ENCODE measurements at places on chromosomes 5 and 9.

DNA sequence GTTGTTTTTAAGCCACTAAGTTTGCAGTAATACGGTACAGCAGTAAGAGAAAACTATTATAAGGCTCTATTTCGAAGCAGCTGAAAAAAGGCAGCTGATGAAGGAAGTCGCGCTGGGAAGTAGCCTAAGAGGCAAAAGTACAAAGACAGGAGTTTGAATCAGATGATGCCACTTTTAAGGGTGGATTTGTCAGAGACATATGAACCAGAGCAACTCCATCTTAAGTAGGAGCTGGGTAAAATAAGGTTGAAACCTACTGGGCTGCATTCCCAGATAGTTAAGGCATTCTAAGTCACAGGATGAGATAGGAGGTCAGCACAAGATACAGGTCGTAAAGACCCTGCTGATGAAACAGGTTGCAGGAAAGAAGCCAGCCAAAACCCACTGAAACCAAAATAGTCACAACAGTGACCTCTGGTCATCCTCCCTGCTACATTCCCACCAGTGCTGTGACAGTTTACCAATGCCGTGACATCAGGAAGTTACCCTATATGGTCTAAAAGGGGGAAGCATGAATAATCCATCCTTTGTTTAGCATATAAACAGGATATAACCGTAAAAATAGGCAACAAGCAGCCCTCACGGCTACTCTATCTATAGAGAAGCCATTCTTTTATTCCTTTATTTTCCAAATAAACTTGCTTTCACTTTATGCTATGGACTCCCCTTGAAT, 91.8 kb upstream of the PRSS3 start:
- no peak for DNase-seq

GRCh38 chr9:124503713-124504529, 3.3 kb downstream of the NR5A1 start:
- DNase-seq = peak; percentile 24

DNA sequence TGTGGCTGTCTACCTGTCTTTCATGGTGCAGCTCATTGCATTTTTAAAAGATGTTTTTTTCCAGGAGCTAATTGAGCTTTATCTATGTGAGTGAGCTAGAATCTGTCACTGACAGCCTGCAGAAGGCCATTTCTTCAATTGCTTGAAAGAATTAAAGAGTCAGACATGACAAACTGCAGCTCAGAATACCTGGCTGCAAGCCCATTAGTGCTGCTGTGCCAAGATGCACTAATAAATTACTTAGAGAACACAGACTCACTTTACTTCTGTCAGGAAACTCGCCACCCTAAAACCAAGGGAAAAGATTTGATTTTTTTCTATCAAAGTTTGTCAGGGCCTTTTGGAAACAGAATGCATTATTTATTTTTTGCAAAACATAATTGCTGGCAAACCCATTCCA, 368.3 kb downstream of the CAAP1 start:
- no peak for DNase-seq

GRCh38 chr5:85096421-85096820, 711.7 kb upstream of the EDIL3 start:
- no peak for DNase-seq

GRCh38 chr5:168681556-168682183, 102.5 kb upstream of the PANK3 start:
- no peak for DNase-seq

GRCh38 chr9:112081918-112082729, 93.0 kb downstream of the SUSD1 start:
- no peak for DNase-seq

DNA sequence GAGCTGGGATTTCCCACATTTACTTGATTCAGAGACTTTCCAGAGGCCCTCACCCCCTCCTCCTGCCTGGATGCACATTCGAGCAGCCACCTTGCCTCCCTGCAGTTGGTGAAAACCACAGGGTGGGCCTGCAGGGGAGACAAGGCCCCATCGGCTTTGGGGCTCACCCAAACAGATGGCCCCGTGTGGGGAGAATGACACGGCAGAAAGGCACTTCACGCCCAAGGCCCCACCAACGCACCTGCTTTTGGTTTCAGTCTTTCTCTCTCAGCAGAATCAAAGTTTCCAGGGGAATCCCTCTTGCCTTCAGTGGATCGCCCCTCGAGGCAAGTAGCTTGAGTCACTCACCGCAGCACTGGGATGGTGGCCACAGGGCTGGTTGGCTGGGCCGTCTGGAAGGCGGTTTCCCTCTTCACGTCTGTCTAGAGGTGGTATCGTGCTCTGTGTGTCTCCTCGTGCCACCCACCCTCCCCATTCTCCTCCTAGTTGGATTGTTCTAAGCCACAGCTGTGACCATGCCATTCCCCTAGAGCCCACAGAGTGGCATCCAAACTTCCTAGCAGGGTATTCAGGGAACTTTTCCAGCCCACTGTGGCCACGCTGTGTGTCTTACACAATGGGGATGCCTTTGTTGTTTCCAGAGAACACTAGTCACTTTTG, 31.8 kb downstream of the SEC61B start:
- DNase-seq = no peak

- DNase-seq = no peak
These were observed 35.6 kb downstream of the RBM27 start for GRCh38 chr5:146238973-146239372.

DNA sequence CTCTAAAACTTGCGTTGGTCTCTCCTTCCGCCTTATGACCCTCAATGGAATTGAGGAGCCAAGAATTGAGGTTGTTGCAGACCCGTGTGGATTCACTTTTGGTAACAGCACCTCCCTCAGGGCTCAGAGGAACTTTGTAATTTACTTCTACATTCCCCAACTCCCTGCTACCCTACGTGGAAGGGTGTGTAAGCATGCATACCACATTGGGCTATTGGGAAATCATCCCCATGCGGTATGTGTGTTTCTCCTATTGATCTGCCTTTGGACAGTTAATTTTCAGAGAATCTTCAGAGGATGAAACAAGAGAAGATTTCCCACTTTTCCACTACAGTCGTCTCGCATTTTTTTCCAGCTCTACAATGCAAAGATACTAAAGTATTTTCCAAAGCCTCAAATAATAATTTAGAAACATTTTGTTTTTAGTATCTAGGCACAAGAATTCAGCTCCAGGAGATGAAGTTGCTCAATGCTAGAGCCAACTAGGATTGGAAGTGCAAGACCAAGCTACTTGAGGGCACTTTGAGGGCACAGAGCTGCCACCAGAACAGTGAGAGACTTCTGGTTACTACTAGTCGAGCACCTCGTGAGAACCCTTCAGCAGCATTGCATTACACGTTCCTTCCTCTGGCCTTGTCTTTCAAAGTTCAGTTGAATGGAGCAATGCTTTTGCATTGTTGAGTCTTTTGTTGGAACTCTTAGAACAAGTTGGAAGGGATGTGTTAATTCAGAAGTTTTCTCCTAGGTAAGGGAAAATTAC, 3.4 kb downstream of the C1QTNF3 start:
- no peak for DNase-seq

DNA sequence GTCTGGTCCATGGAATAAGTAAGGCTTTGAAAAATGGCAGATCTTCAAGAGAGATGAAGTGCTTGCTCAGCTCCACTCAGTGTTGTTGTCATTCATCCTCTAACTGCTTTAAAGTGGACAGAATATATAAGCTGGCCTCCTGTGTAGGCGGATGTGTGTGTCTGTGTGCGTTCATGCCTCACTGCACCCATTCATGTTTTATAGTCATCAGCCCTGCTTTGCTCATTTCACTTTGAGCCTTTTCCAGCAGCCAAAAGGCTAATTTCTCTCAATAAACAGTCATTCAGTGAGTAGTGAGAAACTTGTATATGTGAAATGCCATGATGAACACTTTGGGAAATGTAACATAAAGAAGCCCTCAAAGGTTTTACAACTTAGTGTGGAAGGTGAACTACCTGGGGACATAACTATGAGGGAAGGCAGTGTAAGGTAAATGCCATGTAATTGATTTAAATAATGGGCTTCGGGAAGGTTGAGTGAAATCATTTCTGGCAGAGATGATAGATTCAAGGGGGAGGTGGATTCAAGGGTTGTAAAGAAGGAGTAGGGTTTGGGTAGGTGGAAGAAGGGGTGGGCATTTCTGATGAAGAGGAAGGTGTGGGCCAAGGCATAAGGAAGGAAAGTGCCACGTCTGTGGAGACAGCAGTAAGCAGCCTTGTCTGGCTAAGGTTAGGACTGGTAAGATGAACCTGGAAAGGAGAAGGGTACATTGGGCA, 15.7 kb downstream of the TTC23L start:
- peak; percentile 93 for DNase-seq

GRCh38 chr5:122076669-122077365, 1.2 kb downstream of the LOX start:
- DNase-seq = peak; percentile 89

GRCh38 chr9:88313364-88314220, 74.7 kb upstream of the SPIN1 start:
- DNase-seq = no peak

- DNase-seq = no peak
These were observed 5.5 kb downstream of the CXXC5 start for GRCh38 chr5:139653616-139654015.

GRCh38 chr5:117461403-117461802, 886.8 kb upstream of the SEMA6A start:
- no peak for DNase-seq

DNA sequence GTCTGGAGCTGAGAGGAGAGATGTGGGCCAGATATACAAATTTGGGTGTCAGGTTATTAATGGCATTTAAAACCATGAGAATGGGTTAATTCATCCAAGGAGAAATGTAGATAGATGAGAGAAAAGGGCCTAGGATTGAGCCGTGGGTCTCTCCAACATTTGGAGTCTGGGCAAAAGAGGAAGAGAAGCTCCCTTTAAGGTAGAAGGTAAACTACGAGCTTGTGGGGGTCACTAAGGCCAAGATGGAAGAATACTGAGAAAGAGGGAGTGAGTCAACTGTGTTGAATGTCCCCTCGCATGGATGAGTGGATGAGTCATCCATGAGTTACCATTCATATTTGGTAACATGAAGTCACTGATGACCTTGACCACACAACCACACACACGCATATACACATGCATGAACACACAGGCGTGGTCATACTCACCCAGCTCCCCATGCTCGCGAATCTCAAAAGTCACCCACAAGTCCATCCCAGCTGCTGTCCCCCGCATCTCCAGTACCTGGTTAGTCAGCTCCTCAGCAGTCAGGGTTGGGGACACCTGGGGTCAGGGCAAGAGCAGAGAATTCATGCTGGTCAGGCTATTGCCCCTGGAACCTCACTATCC, 6.8 kb upstream of the FCHSD1 start:
- peak; percentile 82 for DNase-seq

DNA sequence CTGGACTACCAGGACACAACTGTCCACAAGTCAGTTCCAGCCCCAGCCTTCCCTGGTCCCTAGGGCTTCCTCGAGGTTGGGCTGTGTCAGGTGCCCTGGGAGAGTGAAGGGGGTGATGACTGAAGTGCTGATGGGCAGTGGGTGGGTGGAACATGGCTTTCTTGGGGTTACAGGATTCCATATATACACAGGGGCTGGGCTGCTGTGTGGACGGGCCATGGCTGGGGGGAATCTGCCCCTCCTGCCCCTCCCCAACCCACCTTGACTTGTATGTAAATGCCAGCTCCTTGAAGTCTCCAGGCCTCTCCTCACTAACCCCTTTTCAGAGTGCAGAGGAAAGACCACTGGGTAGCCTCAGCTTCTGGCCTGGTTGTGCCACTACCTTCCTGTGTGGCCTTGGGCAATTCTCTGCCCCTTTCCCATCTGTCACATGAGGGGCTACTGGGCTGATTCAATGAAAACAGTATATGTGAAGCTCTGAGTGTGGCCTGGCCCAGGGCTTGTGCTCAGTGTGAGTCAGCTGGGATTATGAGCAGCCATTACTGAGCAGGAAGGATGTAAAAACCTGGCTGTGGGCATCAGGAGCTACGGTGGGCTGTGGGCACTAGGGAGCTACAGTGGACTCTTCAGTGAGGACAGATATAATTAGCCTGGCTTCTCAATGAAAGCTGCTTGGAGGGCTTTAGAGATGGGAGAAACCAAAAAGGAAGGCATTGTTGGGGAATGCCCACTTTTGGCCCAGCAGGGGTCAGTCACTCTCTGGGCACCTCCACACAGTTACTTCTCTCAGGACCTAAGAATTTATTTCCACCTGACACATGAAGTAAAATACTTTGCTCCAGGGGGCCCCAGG, 23.3 kb downstream of the PITX1 start:
- peak; percentile 46 for DNase-seq

- DNase-seq = no peak
These were observed 134.1 kb downstream of the NUDT12 start for GRCh38 chr5:103428411-103428871.

- DNase-seq = no peak
These were observed 30.7 kb upstream of the PSD2 start for GRCh38 chr5:139764886-139765408.

GRCh38 chr5:142399891-142400290, 75.1 kb upstream of the SPRY4 start:
- DNase-seq = peak; percentile 44

GRCh38 chr5:98816582-98817222, 43.2 kb downstream of the RGMB start:
- peak; percentile 82 for DNase-seq

- DNase-seq = no peak
These were observed 28.5 kb upstream of the GOLGA1 start for GRCh38 chr9:124969401-124969800.

- DNase-seq = peak; percentile 96
These were observed 162.7 kb downstream of the ZNF608 start for GRCh38 chr5:124583469-124584350.

DNA sequence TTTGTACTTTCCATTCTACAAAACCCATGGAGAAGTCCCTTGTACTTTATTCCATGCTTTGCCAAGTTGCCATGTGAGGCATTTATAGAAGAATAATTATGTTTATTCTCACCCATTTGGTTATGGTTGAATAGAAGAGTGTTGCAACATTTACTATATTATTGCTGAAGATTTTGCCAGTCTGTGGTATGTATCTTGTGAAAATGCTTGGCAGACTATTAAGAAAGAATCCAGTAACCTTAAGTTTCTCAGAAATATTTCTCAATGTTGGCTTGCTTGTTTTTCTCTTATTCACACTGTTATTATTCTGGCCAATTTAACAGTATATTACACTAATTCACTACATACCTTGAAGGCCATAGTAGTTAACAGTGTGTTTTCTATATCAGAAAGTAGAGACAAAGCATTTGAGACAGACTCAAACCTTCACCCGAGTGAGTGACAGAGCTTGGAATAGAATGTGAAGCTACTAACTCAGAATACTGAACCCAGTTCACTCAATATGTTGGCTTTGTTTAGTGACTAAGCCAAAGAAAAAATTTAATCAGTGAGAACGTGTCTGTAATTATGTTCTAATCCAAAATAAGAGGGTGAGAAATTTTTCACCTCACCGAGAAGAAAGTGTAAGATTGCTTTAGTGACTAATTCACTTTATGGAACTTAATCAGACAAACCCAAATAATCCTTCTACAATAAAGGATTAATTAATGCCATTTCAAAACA, 184.4 kb downstream of the CWC27 start:
- DNase-seq = no peak

Measured in DMS53 (cell line).